IMR-90 (cell line): ENCODE measurements at places on chromosomes 5 and 9.

DNA sequence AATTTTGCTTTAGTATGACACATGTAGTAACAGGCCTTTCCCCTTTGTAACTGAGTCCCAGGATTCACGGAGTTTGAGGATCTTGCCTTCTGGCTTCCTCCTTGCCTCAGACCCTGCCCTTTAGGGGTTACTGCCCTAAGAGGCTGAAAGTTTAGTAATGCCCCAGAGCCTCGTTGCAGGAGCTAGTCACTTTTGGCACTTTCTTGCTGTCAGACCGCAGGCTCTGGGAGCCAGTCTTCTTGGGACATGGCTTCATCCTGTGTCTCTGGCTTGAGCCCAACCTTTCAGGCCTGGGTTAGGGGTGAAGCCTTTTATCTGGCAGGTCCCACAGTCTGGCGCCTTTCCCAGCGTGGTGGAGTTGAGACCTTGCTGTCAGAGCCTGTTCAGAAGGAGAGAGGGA lies 185.6 kb upstream of the DMRT1 start:
- no peak for DNase-seq

- DNase-seq: no peak
Observed at GRCh38 chr5:138945421-138946240, 70.5 kb upstream of the LRRTM2 start.

DNA sequence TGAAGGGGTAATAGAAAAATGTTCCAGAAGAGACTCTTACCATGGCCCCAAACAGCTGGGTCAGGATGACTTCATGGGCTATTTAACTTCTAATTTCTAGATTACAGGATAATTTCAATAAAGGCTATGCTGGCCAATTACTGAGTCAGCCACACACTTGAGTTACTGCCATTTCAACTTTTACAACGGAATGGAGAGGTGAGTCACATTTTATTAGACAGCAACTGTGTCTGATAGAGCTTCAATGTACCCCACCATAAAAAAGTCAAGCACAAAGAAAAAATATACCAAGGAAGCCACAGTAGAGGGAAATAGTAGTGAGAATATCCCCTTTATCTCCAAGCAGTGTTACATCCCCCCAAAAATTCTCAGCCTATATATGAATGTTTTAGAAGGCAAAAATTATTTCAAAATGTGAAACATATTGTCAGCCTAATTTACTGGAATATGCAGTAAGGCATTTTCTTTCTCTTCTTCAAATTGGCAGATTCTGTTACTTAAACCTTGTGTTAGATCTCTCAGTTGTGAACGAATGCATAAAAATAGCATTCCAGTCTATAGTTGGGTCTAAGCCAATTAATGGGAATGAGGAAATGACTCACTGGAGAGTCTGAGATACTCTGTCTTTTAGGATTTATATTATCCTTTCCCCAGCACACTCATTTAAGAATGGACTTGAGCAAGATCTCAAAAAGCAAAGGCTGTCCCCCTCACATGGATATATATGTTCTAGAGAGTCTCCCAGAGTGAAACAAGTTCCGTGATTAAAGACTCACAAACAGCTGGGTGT lies 47.1 kb upstream of the RAI14 start:
- DNase-seq: peak; percentile 93

DNA sequence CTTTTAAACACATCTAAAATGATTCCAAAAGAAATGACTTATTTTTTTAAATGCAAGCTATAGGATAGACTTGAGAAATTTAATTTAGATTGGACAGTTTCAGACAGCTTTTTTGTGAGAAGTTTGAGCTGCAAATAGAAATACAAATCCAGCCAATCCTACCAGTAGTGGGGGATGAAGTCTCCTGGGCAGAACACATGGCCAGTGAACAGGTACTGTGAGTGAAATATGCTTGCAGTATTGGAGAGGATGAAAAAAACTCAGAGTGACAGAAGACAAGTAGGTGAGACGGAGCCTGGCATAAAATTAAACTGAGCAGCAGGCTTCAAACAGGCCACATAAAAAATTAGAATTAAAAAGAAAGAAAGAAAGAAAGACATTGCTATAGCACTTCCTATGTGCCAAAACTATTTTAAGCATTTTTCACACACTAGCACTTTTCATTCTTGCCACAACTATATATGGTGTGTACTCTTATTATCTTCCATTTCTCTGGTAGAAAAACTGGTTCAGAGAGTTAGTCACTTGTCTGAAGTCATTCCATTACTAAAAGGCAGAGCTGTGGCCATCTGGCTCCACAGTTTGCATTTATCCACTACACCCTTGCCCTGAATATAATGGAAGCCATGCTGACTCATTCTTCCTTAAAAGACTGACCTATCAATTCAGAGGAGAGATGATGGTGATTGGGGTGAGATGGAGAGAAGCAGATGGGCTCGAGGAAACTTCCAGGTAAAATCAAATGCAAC lies 310.2 kb upstream of the CTNND2 start:
- no peak for DNase-seq
